ENCODE measurements at places on chromosomes 16 and 17.

DNA sequence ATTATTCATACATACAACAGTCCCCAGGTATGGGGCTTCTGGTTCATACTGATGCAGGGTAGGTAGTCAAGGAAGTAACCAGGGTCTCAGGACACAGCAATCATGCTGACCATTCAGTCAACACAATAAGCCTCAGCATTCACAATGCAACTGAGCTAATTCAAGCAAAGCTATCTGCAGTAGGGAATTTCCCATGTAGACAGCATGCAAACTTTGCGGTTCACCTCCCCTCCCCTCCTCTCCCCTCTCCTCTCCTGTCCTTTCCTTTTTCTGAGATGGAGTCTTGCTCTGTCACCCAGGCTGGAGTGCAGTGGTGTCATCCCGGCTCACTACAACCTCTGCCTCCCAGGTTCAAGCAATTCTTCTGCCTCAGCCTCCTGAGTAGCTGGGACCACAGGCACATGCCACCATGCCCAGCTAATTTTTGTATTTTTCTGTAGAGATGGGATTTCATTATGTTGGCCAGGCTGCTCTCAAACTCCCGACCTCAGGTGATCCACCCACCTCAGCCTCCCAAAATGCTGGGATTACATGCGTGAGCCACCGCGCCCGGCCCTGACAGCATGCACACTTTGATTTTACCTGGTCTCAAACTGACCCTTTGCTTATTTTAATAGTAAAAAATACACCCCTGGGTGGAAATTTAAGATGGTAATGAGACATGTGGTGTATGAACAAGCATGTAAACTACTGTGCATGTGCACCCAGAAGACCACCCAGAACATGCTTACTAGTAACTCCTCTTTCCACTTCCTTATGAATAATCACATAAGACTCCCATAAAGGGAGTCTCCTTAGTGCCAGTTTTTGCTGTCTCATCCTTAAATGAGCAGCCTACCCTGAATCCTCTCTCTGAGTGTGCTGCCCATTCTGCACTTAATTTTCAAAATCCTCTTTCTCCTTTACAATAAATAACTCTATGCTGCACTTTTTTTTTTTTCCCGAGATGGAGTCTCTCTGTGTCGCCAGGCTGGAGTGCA, 9.3 kb upstream of the RNF135 start:
- no peak for DNase-seq

DNA sequence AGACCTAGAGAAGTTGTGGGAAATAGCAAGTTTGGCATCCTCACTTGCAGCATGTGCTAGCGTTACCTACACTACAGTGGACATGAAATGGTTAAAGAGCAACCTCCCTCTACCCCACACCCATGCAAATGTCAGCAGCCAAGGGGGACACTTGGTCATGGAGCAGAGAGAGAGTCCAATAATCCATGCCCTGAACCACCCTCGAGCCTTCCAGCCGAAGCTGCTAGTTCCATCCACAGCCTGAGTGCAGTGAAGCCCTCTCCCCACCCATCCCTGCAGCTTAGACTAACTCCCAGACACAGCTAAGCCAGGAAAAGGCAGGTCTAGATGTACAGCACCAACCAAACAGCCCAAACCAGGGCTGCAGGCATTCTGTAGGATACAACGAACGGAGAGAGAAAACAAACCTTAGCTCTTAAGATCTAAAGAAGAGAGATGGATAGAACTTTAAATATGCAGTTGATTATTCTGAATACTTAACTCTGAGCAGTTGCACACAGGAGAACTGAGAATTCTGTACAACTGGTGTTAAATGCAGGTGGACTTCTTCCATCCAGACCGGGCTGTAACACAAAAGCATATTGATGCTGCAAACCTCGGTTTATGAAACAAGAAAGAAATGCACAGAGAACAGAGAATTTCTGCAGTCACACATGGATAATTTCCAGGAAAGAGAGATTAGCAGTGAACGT, 93.8 kb downstream of the SALL1 start:
- no peak for DNase-seq

GRCh38 chr16:87165151-87165550, 152.0 kb downstream of the C16orf95 start:
- DNase-seq = no peak

DNA sequence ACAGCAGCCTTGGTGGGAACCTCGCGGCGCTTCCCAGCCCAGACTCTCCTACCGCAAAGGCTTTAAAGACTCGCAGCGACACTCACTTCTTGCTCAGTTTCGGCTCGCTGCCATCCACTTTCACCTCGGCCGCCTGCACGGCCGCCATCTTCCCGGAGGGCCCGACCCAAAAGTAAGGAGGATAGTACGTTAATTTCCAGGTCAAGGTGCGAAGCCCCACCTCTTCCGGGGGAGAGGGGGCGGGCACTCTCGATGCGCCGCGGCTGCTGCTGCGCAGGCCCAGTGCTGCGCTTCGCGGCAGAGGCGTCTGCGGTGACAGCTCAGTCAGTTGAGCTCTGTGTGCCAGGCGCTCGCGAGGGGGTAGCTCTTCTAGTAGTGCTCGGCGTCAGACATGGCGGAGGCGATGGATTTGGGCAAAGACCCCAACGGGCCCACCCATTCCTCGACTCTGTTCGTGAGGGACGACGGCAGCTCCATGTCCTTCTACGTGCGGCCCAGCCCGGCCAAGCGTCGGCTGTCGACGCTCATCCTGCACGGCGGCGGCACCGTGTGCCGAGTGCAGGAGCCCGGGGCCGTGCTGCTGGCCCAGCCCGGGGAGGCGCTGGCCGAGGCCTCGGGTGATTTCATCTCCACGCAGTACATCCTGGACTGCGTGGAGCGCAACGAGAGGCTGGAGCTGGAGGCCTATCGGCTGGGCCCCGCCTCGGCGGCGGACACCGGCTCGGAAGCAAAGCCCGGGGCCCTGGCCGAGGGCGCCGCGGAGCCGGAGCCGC, at the start of the genes KARS1 and TERF2IP:
KARS1 (minus strand) TSS at position 174 of the 773 bp plus-strand sequence; CDS start at position 148, 26 bp downstream.
TERF2IP (plus strand) TSS at position 282 of the 773 bp plus-strand sequence; CDS start at position 392, 110 bp downstream.
- DNase-seq = peak; percentile 92

DNA sequence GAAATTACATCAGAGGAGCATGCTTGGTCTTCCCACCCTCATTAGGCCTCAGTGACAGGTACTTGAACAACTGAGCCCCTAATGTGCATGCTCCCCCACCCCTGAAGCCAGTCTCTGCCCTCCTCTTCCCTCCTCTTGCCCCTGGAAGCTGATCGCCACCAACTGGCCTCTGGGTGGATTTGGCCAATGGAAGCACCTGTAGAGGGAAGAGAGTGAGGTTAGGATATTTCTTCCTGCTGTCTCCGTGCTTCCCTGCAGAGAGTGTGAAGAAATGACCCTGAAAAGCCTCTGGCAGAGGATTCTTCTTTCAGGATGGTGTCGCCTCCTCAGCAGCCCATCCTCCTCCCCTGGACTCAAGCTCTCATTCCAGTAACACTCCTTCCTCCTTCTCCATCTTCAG, 5.9 kb upstream of the CBLN1 start:
- no peak for DNase-seq

DNA sequence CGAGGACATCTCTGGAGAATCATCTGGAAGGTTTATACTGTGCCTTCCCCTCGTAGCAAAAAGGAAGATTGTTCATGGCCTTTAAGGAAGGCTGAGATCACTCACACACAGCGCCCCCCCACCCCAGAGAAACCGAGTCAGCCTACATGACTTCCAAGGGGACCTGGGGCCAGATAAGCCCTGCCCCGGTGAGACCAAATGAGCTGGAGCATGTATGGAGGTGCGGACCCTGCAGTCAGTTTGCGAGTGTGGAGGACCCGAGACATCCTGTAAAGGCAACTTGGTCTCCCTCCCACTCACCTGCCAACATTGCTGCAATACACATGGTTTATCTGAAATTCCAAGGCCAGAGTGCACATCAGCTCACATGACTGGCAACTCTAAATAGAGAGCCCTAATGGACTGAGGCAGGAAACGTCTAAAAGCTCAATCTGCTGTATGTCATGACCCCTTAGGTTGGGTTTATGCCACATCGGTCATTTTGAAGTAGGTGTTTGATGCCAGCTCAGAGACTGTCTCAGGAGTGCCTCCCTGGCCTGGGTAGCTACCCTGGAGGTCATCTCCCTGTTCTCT, 233.6 kb downstream of the CPPED1 start:
- no peak for DNase-seq

GRCh38 chr16:79903471-79903870, 302.9 kb upstream of the MAF start:
- DNase-seq = no peak

GRCh38 chr16:70730031-70730430, 44.2 kb upstream of the MTSS2 start:
- no peak for DNase-seq

DNA sequence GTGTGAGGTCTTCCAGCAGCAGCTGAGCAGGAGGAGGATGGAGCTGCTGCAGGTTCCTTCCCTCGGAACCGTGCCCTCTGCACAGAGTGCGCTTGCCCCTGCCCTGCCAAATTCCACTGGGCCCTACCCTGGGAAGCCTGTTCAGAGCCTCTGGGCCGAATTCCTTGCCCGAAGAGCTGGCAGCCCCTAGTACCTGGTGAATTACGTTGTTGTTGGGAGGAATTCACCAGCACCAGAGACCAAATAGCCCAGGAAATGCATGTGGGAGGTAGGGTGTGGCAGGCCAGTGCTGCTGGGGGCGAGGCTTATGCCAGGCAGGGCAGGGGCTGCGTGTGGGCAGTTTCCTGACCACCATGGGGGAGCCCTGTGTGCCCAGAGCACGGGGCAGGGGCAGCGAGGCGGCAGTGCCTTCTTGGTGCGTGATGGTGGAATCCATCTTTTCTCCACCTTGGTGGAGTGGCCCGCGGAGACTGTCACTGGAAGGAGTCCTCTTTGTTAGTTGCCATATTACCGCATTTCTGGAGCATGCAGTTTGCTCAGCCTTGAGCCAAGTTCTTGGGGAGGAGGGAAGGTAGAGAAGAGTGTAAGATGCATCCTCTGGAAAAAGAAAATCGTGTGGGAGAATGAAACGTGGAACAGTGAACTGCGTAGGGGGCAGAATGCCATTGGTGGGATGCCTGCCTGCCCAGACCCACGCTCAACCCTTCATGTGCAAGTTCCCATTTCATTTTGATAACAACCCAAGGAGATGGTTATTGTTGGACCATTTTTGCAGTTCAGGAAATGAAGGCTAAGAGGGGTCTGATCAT, 2.3 kb downstream of the MRC2 start:
- no peak for DNase-seq

DNA sequence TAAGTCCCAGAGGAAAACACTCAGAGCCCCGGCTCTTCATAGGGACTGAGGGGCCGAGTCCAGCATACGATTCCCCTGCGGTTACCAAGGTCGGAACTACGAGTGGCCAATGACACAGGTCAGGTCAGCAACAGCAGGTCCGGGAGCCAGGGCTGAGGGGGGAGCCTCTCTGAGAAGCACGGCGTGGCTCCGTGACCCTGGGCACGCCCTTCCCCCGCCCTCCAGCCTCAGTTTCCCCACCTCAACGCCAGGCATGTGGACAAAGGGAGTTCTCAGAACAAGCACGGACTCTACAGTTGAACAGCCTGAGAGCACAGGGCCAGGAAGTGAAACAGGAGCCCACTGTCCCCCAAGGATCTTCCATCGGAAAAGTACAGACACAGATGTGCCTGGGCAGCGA, 25.6 kb downstream of the TPSD1 start:
- no peak for DNase-seq

- DNase-seq = peak; percentile 35
Measured at GRCh38 chr17:80260791-80261158, at the start of gene RNF213. Gene RNF213, plus strand, starts transcription at chr17:80260852. Its CDS starts 2,830 bp downstream, at chr17:80263682.

DNA sequence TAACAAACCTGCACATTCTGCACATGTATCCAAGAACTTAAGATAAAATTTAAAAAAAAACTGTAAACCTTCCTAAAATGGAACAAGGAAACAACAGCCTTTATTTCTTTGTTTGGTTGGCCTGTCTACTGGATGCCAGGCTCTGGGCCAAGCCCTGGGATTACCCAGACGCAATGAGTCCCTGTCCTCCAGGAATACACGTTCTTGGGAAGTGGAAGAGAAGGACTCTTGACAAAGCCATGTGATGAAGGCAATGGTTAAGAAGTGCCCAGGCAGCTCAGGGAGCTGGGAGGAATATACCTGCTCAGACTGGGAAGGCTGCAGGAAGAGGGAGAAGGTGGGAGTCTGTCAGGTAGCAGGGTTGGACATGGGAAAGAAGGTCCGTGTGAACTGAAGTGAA, 115.4 kb downstream of the AXIN2 start:
- no peak for DNase-seq

DNA sequence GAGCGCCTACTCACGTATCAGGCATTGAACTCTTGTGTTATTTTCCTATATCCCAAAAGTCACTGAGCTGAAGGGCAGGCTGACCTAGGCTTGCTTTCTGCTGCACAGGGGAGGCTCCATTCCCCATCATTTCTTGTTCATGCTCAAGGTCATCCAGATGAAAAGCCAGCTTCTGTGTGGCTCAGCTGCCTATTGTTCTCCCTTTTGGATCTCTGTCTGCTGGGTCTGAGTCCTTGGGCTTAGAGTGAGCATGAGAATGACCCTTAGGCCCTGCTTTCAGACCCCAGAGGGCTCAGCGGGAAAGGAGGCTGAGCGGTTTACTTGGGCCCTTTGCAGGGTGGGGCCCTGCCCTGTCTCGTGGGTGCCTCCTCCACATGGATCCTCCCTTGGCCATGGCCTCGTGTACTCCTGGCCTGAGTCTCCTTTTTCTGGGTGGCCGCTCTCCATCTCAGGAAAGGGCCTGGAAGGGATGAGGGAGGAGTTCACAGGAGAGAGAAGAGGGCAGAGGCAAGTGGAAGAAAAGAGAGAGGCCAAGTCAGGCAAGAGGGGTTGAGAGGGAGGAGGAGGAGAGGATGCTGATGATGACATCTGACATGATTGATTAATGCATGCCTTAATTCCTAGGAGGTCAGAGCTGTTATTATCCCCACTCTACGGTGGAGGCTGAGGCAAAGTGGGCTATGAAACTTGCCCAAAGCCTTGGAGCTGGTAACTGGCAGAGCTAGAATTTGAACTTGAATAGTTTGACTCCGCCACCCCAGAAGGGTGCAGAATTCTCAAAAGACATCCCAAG, 19.8 kb upstream of the MAP3K14 start:
- DNase-seq = no peak

GRCh38 chr16:9437115-9437514, 345.7 kb downstream of the HAPSTR1 start:
- no peak for DNase-seq

DNA sequence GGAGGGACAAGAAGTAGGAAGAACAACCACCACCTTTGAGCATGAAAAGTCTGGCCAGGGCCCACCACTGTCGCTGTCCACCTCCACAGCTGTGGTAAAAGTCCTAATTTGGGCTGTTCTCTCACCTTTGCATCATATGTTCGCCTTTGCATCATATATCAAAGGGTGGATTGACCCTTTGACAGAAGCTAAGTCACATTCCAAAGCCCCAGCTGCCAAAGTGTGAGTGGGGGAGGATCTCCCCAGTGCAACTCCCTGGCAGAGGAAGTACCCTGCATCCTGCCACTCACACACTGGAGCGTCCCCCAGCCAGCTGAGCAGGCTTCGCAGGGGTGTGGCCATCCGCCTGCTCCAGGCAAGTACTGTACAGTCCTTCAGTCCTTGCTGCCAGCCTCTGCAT, 12.7 kb upstream of the SPECC1 start:
- no peak for DNase-seq

GRCh38 chr17:57875290-57876022, 25.6 kb upstream of the MRPS23 start:
- DNase-seq = no peak

GRCh38 chr17:40472733-40473452, 28.5 kb downstream of the TNS4 start:
- no peak for DNase-seq

Data from NCI-H2081 (cell line).